ENCODE measurements at places on chromosomes 2 and 18.

- DNase-seq = no peak
Observed at GRCh38 chr2:156332284-156332533, 312 bp downstream of the NR4A2 start.

DNA sequence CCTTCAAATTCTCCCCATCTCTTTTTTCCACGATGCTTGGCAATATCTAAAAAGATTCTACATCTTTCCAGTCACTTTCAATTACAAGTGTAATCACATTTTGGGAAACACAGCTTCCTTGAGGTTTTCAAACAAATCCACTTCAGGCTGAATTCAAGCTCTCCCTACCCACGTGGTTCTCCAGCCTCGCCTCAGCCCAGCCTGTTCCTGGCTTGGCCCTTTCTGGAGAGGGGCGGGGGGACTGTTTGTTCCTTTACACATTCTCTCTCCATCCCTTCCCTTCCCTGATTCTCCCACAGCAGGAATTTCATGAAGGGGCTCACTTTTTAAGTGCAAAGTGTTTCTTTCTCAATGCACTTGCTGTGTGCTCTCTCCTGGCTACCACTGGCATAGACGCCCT is 226.3 kb upstream of the SOX11 start:
- DNase-seq = no peak

DNA sequence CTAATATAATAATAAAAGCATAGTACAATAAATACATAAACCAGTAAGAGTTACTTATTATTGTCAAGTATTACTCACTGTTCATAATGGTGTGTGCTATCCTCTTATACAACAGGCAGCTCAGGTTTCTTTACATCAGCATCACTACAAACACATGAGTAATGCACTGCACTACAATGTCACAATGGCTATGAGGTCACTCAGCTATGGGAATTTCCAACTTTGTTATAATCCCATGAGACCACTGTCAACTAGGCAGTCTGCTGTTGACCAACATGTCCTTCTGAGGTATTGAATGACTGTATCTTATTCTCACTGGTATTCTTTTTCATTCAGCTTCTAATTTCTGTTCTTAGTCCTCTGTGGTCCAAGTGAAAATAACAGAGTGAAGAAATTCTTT is 250.4 kb upstream of the DSEL start:
- DNase-seq = no peak

DNA sequence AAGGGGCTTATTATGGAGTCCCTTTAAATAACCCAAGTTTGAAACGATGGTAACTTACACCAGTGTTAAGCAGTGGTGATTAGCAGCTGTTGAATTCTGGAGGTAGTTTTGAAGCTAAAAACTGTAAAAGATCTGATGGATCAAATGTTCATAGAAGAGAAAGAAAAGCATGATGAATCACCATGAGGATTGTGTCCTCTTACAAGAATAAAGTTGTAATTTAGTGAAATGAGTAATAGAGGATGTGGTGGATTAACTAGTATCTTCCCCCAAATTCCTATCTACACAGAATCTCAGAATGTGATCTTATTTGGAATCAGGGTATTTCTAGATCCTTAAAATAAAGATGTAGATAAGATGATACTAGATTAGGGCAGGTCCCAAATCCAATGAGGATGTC is 1138.2 kb upstream of the TMEFF2 start:
- no peak for DNase-seq

- no peak for DNase-seq
Observed at GRCh38 chr2:33606100-33606499, 7.0 kb upstream of the FAM98A start.

- no peak for DNase-seq
Observed at GRCh38 chr2:27000228-27000627, 29.8 kb downstream of the MAPRE3 start.

GRCh38 chr2:20599861-20600461 is 50.9 kb downstream of the HS1BP3 start:
- DNase-seq = peak; percentile 40

GRCh38 chr2:1041012-1041805 is 90.6 kb downstream of the SNTG2 start:
- DNase-seq = no peak

GRCh38 chr2:205590759-205591158 is 91.5 kb upstream of the NRP2 start:
- no peak for DNase-seq

GRCh38 chr18:76875390-76876325 is 53.3 kb downstream of the ZNF236 start:
- no peak for DNase-seq

DNA sequence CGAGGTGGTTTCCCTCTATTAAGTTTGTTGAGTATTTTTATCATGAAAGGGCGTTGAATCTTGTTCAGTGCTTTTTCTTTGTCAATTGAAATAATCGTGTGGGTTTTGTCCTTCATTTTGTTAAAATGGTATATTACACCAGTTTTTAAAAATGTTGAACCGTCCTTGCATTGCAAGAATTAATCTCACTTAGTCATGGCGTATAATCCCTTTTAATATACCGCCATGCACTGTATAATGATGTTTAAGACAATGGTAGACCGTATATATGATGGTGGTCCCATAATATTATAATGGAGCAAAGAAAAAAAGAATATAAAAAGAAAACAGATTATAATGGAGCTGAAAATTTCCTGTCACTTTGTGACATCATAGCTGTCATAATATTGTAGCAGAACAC is 50.6 kb downstream of the CCDC138 start:
- no peak for DNase-seq

GRCh38 chr18:32672398-32672797 is 100.4 kb downstream of the KLHL14 start:
- DNase-seq = no peak

- DNase-seq = no peak
Observed at GRCh38 chr18:27860701-27861107, 316.2 kb downstream of the CDH2 start.
